ENCODE measurements at places on chromosomes 3 and 15.

GRCh38 chr15:81749716-81750375 is 296.0 kb downstream of the MEX3B start:
- H3K27ac ChIP-seq, result no peak overlapping the region
- H3K4me1 ChIP-seq, result no peaks in the 10 kb centered on the region
- no peak for DNase-seq
- H3K27me3 ChIP-seq, result no peaks in the 10 kb centered on the region
- H3K4me3 ChIP-seq, result no peak overlapping the region
- no peaks in the 10 kb centered on the region for H3K36me3 ChIP-seq

- H3K36me3 ChIP-seq, result no peaks in the 10 kb centered on the region
- no peak overlapping the region for H3K27ac ChIP-seq
- H3K4me3 ChIP-seq, result no peak overlapping the region
- H3K27me3 ChIP-seq, result no peaks in the 10 kb centered on the region
- DNase-seq, result peak; percentile 67
Measured at GRCh38 chr15:70111203-70112073, 13.7 kb upstream of the TLE3 start.

- no peaks in the 10 kb centered on the region for H3K27me3 ChIP-seq
- no peaks in the 10 kb centered on the region for H3K4me1 ChIP-seq
- H3K27ac ChIP-seq, result no peak overlapping the region
Measured at GRCh38 chr3:44318891-44319311, 19.7 kb upstream of the TCAIM start.

DNA sequence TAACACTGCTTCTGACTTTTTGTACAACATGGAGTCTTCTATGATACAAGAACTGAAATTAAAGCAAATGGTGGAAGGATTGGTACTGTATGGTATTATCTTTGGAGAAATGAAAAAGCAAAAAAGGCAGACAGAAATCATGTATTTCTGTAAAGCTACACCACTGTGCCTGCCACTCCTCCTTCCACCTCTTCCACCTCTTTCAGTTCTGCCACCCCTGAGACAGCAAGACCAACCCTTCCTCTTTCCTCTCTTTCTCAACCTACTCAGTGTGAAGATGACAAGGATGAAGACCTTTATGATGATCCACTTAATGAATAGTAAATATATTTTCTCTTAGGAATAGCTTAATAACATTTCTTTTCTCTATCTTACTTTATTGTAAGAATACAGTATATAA is 57.0 kb downstream of the CD200 start:
- DNase-seq, result no peak
- H3K36me3 ChIP-seq, result no peaks in the 10 kb centered on the region
- H3K4me3 ChIP-seq, result no peak overlapping the region

- H3K27ac ChIP-seq, result peak overlapping the region; percentile 47
- no peaks in the 10 kb centered on the region for H3K27me3 ChIP-seq
- H3K4me1 ChIP-seq, result peaks cover 4% of the 10 kb centered on the region
- H3K4me3 ChIP-seq, result no peak overlapping the region
- peaks cover 3% of the 10 kb centered on the region for H3K36me3 ChIP-seq
Measured at GRCh38 chr3:58419780-58420507, 13.7 kb downstream of the PDHB start.

GRCh38 chr3:157844216-157844615 is 262.0 kb downstream of the SHOX2 start:
- H3K4me1 ChIP-seq, result peaks cover 12% of the 10 kb centered on the region
- no peaks in the 10 kb centered on the region for H3K27me3 ChIP-seq
- H3K4me3 ChIP-seq, result no peak overlapping the region
- no peak for DNase-seq
- H3K36me3 ChIP-seq, result no peaks in the 10 kb centered on the region

DNA sequence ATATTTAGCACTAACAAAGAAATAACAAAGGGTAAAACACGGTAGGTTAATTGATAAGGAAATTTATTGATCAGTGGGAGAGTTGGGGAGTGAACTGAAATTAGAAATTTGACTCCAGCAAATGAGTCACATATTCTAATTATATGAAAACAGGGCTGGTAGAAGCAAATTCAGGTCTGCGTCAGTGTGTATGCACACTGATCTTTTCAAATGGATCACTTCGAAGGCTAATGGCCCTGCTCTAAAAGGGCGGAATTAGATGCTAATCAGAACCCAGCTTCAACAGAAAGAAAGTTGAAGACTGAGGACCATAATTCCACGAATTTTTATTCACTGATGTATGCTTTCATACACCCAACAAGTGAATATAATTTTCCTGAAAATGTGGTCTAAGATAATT is 762.4 kb upstream of the DPPA4 start:
- peak overlapping the region; percentile 49 for H3K4me3 ChIP-seq
- no peak overlapping the region for H3K27ac ChIP-seq
- no peaks in the 10 kb centered on the region for H3K27me3 ChIP-seq
- H3K36me3 ChIP-seq, result no peaks in the 10 kb centered on the region

GRCh38 chr3:82044930-82045705 is 283.7 kb upstream of the GBE1 start:
- no peak for DNase-seq
- no peak overlapping the region for H3K27ac ChIP-seq
- H3K36me3 ChIP-seq, result no peaks in the 10 kb centered on the region
- no peaks in the 10 kb centered on the region for H3K4me1 ChIP-seq
- no peaks in the 10 kb centered on the region for H3K27me3 ChIP-seq

DNA sequence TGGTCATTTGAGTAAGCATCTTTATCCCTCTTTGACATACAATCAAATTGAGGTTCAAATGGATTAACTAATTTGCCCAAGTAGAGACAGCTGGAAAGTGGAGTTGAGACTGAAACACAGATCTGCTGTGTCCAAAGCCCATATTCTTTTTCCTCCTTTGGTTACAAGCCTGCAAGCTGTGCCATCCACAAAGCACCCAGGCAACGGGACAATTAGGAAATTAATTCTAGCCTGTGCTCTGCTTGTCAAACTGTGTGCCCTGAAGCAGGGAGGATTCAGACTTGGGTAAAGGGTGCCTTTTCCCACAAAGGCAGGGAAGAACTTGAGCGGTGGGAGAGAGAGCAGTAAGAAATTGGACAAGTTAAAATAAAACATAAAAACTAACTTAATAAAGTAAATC is 127.9 kb downstream of the DTWD1 start:
- DNase-seq, result no peak
- H3K27me3 ChIP-seq, result no peaks in the 10 kb centered on the region
- no peaks in the 10 kb centered on the region for H3K36me3 ChIP-seq

DNA sequence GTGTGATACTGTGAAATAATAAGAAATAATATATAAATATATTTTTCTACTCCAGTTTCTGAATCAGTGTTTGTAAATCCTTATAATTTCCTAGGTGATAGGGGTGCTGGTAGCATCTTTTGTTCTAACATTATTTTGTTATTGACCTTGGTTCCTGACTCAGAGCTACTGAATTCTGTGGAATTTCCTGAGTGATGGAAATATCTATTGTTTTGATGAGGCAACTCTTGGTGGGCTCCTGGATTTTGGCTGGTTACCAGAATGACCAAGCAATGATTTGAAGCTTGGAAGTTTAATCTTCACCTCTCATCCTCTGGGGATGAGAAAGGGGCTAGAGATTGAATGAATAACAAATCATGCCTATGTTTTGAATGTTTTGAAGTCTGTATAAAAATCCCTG is 377.3 kb downstream of the LPP start:
- no peaks in the 10 kb centered on the region for H3K27me3 ChIP-seq
- H3K36me3 ChIP-seq, result peaks cover 2% of the 10 kb centered on the region
- peaks cover 71% of the 10 kb centered on the region for H3K4me1 ChIP-seq
- DNase-seq, result peak; percentile 74
- no peak overlapping the region for H3K4me3 ChIP-seq

GRCh38 chr15:38647683-38648082 is 83.1 kb upstream of the RASGRP1 start:
- DNase-seq, result peak; percentile 51
- no peaks in the 10 kb centered on the region for H3K36me3 ChIP-seq
- H3K4me1 ChIP-seq, result no peaks in the 10 kb centered on the region
- H3K27ac ChIP-seq, result no peak overlapping the region
- H3K4me3 ChIP-seq, result no peak overlapping the region
- peaks cover 38% of the 10 kb centered on the region for H3K27me3 ChIP-seq

DNA sequence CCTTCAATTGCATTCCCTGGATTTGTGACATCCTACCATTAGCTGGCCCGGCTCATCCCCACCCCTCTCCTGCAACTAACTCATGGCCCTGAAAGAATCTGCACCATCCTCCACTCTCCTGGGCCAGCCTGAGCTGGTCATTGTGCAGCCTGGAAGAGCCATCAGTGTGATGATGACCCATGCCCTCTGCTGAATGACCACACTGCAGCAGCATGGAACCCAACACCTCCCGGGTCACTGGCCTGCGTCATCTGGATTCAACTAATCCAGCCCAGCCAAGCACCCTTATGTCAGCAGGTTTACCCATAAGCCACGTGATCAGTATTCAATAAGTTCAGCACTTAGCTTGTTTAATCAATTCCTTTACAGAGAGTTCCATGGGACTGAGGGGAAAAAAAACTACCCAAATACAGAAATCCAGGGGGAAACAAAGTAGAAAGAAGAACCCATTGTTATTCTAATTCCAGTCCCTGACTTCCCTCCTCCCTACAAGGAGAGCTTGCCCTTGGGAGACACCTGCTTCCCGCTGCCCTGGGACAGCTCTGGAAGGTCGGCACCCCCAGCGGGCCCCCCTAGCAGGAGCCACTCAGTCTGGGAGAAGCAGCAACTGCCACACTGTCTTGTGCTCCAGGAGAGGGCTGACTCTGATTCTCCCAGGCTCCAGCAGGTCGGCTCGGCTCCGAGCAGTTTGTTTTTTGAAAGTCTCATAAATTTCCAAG is 309.1 kb upstream of the TLE3 start:
- no peak overlapping the region for H3K4me3 ChIP-seq
- no peak overlapping the region for H3K27ac ChIP-seq
- no peak for DNase-seq
- H3K4me1 ChIP-seq, result no peaks in the 10 kb centered on the region
- H3K27me3 ChIP-seq, result peaks cover 33% of the 10 kb centered on the region

DNA sequence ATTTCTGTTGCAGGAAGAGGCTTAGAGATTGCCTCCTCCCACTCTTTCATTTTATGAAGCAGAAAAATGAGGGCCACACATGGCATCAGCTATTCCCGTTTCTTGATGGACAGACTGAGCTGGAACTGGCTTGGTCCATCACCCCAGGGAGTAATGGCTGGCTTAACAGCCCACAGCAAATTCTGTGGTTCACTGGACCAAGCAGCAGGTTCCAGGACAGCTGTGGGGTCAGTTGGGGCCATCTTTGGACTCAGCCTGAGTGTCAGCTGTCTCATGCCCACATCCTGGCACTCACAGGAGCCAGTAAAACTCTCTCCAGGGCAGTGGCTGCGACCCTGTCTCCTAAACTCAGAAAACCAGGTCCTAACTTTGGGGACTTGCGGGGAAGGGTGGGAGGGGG is 36.5 kb downstream of the ZDHHC19 start:
- no peaks in the 10 kb centered on the region for H3K27me3 ChIP-seq
- H3K4me1 ChIP-seq, result no peaks in the 10 kb centered on the region
- H3K27ac ChIP-seq, result no peak overlapping the region
- no peak overlapping the region for H3K4me3 ChIP-seq

- peak overlapping the region; percentile 6 for H3K4me3 ChIP-seq
- no peaks in the 10 kb centered on the region for H3K36me3 ChIP-seq
- no peaks in the 10 kb centered on the region for H3K27me3 ChIP-seq
- H3K4me1 ChIP-seq, result peaks cover 23% of the 10 kb centered on the region
- H3K27ac ChIP-seq, result peak overlapping the region; percentile 61
Measured at GRCh38 chr15:35141743-35142471, 56.8 kb upstream of the NANOGP8 start.

- no peak overlapping the region for H3K4me3 ChIP-seq
- H3K27me3 ChIP-seq, result no peaks in the 10 kb centered on the region
- peaks cover 11% of the 10 kb centered on the region for H3K4me1 ChIP-seq
- H3K27ac ChIP-seq, result no peak overlapping the region
- peak; percentile 64 for DNase-seq
- H3K36me3 ChIP-seq, result no peaks in the 10 kb centered on the region
Measured at GRCh38 chr3:126986001-126986400, 3.1 kb downstream of the PLXNA1 start.

DNA sequence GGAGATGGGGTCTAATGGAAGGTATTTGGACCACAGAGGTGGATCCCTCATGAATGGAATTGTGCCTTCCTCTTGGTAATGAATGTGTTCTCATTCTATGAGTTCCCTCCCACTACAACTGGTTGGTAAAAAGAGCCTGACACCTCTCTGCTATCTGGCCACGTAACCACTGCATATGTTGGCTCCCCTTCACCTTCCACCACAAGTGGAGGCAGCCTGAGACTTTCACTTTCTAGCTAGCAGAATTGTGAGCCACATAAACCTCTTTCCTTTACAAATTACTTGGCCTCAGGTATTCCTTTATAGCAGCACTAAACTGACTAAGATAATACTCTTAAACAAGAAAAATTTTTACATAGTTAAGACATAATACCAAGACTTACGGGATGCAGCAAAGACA is 155.3 kb downstream of the NR1I2 start:
- H3K27ac ChIP-seq, result no peak overlapping the region
- no peaks in the 10 kb centered on the region for H3K27me3 ChIP-seq
- H3K36me3 ChIP-seq, result no peaks in the 10 kb centered on the region
- no peak for DNase-seq

DNA sequence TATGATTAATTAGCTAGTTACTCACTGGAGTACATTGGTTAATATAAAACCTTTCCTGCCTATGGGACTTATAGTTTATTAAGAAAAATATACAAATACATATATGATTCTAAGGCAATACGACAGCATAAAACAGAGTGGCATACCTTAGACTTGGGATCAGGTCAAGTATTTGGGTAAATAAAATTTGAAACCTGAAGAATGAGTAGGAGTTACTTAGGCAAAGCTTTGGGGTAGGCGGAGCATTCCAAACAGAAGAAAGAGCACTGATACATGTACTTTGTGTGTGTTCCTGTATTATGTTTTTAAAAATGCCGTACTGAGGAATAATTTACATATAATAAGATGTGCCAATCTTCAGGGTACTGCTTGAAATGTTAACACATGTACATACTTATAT is 15.1 kb downstream of the ZPLD1 start:
- no peak for DNase-seq
- H3K36me3 ChIP-seq, result no peaks in the 10 kb centered on the region
- no peaks in the 10 kb centered on the region for H3K4me1 ChIP-seq
- H3K27me3 ChIP-seq, result no peaks in the 10 kb centered on the region

DNA sequence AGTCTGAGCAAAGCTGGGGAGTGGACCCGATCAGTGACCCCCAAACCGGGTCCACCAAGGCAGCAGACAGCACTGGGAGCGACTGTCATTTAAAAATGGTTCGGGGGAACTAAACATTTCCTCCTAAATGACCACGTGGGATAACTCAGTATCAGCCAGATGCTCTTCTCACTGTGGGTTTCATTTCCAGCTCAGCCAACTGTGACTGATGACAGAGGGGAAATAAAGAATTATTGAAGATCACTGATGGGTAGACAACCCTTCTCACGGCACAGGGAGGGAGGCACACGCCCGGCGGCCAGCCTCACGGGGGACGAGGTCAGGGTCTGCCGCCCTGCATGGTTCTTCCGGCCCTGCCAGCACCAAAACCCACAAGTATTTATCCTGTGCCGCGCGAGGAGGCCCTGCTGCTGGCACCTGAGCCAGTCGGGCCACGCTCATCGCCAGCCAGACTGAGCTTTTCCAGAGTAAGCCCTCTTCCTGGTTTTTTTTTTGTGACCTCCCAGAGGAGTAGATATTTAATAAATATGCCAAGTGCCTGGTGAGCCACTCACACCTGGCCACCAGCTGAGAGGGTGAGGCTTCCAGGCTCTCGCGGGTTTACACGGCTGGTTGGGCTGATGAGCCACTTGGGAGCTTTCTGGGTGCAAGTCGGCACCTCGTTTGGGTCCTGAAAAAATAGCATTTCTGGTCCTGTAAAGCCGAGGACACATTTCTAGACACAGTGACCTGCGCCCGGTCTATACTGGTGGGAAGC is 6.2 kb downstream of the MELTF start:
- no peaks in the 10 kb centered on the region for H3K4me1 ChIP-seq
- H3K36me3 ChIP-seq, result no peaks in the 10 kb centered on the region
- H3K4me3 ChIP-seq, result no peak overlapping the region

All from GM23248 (cell line).